ENCODE measurements at places on chromosomes 13 and 19. TPM values are rescaled to one million over a fixed set of nuclear protein-coding genes. Genes with fewer than 3 reads are reported as not detected.

DNA sequence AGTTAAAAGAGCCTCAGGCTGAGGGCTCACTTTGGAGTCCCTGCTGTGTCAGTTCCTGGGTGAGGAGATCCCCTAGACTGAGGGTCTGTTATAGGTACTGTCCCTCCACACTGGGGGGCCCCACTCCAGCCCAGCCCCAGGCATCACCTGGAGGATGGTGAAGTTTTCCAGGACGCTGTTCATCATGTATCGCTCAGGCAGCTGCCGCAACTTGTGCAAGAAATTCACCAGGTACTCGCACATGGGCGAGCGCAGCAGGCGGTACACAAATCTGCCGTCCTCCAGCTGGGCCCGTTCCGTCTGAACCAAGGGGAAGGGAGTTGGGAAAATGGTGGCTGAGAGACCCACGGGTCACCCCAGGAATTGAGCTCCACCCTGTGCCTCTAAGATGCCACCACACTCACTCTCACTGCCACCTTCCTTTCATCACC is 7.1 kb downstream of the CD37 start:
- DNase-seq = no peak

- no peak for DNase-seq
These were observed 186.6 kb downstream of the ZNF536 start for GRCh38 chr19:30558793-30559192.

Gene PCDH17
- 2.1 TPM for total RNA-seq

Gene PPM1N
- total RNA-seq = 0.67 TPM

DNA sequence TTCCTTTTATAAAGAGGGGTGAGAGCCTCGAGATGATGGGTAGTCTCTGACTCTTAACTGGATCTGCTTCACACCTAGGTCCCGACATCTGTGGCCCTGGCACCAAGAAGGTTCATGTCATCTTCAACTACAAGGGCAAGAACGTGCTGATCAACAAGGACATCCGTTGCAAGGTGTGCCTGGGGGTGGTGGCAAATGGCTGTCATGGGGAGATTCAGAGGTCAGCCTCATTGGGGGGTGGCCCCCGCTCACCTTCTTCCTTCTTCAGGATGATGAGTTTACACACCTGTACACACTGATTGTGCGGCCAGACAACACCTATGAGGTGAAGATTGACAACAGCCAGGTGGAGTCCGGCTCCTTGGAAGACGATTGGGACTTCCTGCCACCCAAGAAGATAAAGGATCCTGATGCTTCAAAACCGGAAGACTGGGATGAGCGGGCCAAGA is 1.6 kb downstream of the CALR start:
- no peak for DNase-seq

DNA sequence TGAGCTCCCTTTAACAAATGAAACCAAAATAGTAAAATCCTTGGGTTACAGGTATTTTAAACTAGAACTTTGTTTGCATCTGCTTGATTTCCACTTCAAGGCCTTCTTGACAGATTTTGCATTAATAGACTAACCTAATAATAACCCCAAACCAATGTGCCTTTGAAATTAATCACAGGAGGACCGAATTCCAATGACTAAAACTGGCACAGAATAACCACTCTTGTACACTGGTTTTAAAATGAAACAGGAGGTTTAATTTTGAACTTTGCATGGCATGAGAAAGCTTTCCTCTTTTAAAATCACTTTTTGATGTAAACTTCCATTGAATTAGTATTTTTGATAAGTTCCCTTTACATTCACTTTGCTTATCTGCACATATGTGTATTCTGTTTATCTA is 269.6 kb downstream of the SLITRK5 start:
- DNase-seq = no peak

- DNase-seq = no peak
These were observed 1227.4 kb downstream of the PCDH17 start for GRCh38 chr13:58858870-58859371.

DNA sequence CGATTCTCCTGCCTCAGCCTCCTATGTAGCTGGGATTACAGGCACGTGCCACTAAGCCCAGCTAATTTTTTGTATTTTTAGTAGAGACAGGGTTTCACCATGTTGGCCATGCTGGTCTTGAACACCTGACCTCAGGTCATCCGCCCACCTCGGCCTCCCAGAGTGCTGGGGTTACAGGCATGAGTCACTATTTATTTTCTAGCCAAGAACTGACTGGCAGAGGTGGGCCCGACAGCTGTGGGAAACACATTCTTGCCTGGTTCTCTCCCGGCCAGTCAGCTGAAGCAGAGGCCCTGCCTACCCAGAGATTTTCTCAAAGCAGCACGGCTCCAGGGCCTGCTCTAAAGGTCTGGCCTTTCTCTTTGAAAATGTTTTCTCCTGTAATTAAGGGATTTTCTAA is 108.0 kb downstream of the KCTD15 start:
- DNase-seq = no peak

- no peak for DNase-seq
These were observed 45.2 kb downstream of the CDADC1 start for GRCh38 chr13:49292742-49293486.

GRCh38 chr13:53005626-53006025 is 23.0 kb upstream of the OLFM4 start:
- no peak for DNase-seq

- no peak for DNase-seq
These were observed 473.9 kb downstream of the FGF9 start for GRCh38 chr13:22144806-22145205.

DNA sequence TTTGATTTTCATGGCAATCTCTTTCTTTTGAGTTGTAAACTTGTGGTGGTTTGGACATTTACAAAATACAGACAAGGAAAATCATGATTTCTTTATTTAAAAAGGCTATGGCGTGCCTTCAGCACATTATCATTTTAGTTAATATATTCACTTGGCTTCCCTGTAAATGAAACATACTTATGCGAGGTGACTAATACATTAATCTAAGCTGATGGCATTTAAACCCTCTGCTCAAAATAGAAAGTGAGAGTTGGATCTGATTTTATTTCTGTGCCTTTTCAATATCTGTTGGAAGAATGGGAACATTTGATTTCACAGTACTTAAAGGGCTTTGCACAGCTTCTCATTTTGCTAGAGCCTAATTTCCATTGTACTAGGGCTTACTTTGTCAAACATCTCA is 289.8 kb downstream of the MTUS2 start:
- no peak for DNase-seq

DNA sequence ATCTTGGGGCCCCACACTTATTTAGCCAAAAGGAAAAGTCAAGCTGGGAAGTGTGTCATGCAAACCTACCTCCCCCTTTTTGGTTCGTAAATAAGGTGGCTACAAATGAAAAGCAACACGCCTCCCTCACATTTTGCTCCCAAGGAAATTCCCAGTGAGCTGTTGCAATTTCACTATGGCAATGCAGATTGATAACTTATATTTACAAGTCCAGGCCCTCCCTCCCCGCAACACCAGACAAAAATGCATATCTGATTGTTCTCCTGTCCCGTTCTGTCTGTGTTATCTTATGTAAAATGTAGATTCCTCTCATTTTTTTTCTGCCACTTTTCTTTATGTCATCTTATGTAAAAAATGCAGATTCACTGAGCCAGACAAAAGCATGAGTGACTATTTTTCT is 1305.3 kb downstream of the SLITRK5 start:
- DNase-seq = no peak

DNA sequence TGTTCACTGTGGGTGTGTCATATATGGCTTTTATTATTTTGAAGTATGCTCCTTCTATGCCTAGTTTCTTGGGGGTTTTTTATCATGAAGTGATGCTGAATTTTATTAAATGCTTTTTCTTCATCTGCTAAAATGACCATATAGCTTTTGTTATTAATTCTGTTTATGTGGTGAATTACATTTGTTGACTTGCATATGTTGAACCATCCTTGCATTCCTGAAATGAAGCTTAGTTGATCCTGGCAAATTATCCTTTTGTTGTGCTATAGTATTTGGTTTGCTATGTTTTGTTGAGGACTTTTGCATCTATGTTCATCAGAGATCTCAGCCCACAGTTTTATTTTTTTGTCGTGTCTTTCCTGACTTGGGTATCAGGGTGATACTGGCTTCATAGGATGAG is 12.1 kb downstream of the GPC6 start:
- no peak for DNase-seq

DNA sequence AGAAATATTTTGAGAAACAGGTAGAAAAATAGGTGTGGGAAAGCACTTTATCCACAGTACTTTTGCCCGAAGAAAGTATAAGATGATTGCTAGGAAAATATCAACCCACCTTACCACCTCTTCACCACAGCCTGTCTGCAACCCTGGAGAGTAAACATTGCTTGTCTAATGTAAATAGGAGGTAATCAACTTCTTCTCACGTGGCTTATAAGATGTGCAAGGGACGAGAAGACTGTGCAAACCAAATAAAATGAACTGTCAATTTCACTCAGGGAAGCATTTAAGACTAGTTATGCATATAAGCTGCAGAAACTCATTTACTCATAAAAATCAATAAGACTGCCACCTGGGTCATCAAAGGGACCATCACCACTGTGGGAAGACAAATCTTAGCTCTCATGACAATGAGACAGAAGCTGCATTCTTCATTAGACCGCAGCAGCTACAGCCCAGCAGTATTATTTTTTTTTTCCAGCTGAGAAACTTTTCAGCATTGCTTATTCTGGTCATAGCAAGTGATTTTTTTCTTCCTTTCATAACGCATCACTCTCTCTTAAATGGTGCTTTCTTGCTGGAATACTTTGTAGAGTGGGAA is 807.7 kb upstream of the GPC6 start:
- no peak for DNase-seq

DNA sequence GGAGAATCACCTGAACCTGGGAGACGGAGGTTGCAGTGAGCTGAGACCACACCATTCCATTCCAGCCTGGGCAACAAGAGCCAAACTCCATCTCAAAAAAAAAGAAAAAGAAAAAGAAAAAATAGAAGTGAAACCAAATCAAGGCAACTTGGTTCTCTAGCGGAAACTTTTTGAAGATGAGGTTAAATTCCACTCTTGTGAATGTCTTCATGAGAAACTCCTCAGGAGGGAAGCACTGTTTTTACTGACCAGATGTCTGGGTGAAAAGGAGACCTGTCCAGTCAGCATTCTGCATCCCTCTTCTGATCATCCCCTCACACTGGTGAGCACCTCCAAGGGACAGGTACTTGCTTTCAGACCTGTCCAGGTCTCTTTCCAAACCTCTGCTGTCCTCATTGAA is 15.8 kb downstream of the BRD4 start:
- DNase-seq = no peak

GRCh38 chr13:42762917-42763316 is 18.5 kb upstream of the FAM216B start:
- no peak for DNase-seq

DNA sequence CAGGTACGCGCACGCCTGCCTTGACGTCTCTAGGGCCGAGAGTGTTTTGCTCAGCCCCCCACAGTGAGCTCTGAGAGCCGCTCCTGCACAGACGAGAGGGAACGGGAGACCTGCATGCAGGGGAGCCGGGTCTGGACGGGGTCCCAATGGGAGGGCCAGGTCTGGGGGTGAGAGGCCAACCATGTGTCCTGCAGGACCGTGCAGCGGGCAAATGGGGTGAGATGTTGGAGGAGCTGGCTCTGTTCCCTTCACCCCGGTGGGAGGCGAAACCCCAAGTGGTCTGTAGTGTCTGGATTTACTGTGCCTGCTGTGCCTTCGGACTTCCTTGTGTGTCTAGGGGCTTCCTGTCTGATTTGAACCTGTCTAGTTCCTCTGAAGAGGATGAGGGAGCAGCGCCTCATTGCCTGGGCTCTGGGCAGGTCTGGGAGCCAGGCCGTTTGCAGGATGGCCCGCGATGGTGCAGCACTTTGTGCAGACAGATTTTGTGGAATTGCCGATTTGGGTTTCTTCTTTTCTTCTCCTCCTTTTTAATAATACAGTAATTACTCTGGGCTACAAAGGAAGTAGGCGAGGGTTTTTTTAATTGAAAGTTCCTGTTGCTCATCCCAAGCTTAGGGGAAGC is 2.1 kb downstream of the CSNK1G2 start:
- no peak for DNase-seq

Gene RXFP2
- total RNA-seq = not detected

GRCh38 chr13:83618966-83619365 is 263.3 kb downstream of the SLITRK1 start:
- DNase-seq = no peak

Gene GFY
- total RNA-seq = not detected

GRCh38 chr13:98054301-98054700 is 88.6 kb upstream of the FARP1 start:
- no peak for DNase-seq

DNA sequence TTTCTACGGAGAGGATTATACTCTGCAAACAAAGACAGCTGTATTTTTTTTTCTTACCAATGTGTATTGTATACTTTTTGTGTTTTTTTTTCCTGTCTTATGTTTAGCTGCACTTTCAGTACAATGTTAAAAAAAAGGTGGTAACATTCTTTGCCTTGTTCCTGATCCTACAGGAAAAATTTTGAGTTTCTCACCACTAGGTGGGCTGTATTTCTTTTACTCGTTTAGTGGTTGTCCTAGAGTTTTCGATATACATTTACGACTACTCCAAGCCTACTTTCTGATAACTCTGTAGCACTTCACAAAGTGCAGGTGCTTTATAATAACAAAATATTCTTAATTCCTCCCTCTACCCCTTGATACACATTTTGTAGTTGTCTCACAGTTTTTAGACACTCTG is 652.2 kb downstream of the UQCRFS1 start:
- DNase-seq = no peak

- DNase-seq = no peak
These were observed 652 bp downstream of the CHERP start for GRCh38 chr19:16541526-16542044.

DNA sequence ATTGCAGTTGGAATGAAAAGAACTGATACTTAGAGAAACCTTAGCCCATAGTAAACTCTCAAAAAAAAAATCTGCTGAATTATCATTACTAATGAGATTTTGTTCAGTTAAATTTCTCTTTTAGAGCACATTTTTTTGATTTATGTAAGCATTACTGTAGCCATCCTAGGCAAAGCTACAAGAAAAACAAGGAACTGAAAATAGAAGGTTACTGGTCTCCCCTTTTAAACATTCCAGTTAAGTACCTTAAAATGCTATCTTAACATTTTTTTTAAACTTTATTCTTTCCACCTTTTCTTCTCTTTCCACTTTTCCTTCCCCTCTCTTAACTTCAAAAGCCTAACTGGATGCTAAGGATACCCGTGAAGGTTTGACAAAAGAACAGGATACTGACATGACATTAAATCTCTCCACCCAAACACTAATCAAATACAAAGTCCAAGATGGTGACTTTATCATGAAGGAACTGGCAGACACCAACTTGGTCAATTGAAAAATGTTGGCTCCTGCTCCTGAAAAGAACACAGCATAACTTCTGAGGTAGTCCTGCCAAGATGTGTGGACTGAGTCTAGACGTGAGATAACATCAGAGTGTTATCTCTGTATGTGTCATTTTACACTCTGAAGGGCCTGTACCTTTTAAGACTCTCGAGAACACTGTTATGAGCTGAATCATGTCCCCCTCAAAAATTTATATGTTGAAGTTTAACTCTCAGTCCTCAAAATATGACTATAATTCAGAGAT is 29.5 kb upstream of the SACS start:
- DNase-seq = no peak

Gene YJU2
- total RNA-seq = 25.8 TPM

Data from colonic mucosa (tissue), 4 donors.